ENCODE measurements at places on chromosomes 4 and X.

GRCh38 chr4:107497054-107497453 lies 223.0 kb downstream of the PAPSS1 start:
- no peak for DNase-seq

DNA sequence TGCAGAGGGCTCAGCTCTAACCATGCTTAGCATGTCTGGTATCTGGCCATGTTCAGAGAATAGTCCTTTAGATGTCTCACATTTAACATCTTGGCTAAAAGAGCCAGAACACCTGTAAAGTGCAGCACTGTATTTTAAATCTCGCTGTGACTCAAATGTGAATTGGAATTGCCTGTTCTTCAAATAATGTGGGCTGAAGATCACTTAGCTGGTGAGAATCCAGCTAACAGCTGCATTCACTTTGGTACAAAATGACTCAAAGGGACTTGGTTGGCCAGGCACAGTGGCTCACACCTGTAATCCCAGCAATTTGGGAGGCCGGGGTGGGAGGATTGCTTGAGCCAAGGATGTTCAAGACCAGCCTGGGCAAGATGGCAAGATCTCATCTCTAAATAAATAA lies 63.5 kb upstream of the PLAC8 start:
- DNase-seq: no peak

GRCh38 chr4:189497516-189497915 lies 443.2 kb upstream of the FRG1 start:
- no peak for DNase-seq

- DNase-seq: peak; percentile 11
Observed at GRCh38 chr4:966266-967112, 6.9 kb downstream of the DGKQ start.

DNA sequence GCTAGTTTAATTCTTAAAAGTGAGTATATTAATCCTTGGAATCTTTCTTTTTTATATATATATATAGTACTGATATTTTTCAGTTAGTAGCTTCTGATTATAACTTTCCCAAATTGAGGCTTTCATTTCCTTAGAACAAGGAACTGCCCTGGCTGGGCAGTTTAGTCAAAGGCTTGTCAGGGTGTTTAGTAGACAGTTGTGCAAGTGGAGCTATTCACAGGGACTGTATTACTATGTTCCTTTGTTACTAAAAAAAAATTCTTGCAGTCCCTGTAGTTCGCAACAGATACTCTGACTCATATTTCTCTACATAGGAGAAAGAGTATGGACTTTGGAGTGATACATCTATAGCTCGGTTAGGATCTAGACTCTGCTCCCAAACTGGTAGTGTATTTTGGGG lies 20.8 kb downstream of the USO1 start:
- no peak for DNase-seq

DNA sequence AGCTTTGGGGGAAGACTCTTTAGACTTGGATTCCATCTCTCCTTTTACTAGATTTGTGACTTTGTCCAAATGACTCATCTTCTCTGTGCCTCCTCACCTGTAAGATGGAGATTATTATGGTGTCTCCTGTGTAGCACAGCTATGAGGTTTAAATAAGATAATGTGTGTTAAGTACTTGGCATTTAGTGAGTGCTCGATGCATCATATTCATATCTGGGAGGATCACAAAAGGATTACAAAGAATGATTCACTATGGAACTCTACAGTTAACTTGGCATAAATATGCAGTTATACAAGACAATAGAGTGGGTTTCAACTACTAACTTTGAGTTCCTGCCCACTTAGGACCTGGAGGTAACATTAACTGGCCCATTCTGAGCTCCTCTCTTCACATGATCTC lies 2.3 kb downstream of the GBA3 start:
- DNase-seq: no peak

DNA sequence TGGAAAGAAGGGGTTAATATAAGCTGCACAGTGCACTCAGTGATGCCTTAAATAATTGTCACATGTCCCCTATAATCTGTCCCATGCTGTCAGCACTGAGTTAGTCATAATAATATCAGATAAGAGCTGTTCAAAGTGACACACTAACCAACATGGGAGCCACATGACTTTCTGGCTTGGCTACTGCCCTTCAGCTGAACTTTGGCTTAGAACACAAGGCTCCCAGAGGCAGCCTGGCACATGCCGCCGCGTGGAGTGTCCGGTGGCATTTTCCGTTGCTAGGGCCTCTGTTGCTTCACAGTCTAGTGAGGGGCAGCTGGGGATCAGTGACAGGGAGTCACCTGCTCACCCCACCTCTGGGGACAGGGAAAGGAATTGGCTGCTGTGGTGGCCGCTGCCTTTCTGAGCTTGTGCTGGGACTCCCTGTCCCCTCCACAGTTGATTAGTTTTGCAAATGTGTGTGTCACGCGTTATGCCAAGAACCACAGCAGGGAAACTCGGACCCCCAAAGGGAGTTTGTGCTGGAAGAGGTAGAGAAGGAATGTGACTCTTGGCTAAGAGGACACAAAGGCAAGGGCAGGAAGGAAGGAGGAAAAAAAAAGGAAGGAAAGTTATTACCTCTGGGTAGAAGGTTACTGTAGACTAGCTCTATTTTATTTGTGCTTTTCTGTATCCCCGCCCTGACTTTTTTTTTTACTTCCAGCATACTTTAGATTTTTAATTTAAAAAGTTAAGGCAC lies 41.1 kb upstream of the PPARGC1A start:
- DNase-seq: no peak

DNA sequence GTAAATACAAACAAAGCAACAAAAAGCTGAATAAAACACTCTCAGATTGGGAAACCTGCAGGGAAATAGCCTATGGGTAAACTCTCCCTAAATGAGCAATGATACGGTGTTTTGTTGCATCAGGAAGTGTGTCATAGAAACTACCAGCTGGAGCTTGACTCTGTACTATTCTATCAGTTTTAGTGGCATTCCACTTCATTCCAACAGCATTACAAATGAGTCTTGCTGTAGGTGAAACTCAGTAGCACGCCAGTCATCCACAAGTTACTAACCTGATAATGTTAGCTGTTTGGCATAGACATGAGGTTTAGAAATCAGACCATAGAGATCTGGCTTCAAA lies 24.9 kb downstream of the FGFBP1 start:
- DNase-seq: no peak

DNA sequence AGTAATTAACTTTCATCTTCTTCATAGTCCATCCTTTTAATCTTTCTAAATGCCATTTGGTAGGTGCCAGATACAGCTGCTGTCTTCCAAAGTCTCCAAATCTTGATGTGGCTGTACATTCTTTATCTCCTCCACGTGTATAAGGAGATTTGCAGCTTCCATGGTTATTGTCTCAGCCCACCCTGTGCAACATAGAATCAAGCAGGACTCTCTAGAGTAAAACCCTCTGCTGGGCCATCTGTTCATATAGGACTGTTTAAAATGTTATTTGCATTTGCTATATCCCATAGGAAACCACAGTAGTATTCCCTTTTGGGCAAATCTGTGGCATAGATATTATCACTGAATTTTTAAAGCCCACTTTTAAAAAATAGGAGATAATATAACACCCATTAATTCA lies 527.2 kb upstream of the EPHA5 start:
- peak; percentile 92 for DNase-seq

DNA sequence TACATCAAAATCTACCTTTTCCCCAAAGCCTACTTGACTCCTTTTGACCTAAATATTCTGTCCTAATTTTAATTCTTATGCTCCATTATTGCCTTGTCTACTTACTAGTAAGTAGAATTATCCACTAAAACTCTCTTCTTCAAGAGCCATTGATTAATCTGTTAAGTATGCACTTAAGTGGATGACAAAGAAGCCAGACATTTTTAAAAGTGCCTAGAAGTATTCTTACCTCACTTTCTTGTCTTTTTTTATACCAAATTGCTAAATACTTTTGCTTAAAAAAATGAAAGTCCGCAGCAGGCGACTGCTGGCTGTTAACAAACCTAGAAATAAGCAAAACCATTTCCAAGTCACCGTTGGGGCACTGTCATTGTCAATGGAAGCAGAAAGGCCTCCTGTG lies 20.1 kb upstream of the FRMPD4 start:
- no peak for DNase-seq

DNA sequence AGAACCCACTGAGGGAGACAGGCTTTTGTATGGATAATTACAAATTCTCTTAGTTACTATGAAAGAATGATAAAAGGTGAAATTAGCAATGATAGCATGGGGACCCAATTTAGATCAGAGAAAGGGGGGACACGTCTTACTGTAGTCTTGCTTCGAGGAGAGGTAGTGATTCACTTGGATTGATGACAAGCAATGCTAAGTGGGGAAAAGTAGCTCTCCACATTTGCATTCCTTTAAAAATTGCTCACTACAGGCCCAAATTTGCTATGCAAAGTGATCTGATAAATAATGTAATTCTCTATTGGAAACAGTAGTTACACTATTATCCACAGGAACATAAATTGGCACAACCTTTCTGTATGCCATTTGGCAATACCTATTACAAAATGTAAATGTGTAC lies 42.5 kb upstream of the MAP3K15 start:
- DNase-seq: no peak

GRCh38 chr4:78864405-78865024 lies 74.7 kb downstream of the PAQR3 start:
- peak; percentile 85 for DNase-seq

- DNase-seq: no peak
Observed at GRCh38 chr4:154025110-154025509, 236.2 kb upstream of the SFRP2 start.

- DNase-seq: no peak
Observed at GRCh38 chr4:65646136-65646535, 24.2 kb downstream of the EPHA5 start.

DNA sequence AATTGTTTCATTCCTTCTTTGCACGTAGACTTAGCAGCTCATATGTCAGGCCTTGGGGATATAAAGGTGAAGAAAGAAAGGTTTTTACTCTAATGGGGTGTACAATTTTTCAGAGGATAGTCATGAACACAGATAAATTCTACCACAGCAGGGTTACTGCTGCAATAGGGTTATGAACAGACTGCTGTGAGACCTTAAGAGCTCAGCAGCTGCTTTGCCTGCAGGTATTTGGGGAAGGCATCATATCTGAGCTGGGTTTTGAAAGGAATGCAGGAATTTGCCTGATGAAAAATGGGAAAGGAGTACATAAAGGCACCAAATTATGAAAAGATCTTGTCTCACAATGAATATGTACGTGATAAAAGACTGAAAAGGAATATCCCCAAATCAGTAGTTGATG lies 128.9 kb downstream of the CEP135 start:
- DNase-seq: peak; percentile 6

DNA sequence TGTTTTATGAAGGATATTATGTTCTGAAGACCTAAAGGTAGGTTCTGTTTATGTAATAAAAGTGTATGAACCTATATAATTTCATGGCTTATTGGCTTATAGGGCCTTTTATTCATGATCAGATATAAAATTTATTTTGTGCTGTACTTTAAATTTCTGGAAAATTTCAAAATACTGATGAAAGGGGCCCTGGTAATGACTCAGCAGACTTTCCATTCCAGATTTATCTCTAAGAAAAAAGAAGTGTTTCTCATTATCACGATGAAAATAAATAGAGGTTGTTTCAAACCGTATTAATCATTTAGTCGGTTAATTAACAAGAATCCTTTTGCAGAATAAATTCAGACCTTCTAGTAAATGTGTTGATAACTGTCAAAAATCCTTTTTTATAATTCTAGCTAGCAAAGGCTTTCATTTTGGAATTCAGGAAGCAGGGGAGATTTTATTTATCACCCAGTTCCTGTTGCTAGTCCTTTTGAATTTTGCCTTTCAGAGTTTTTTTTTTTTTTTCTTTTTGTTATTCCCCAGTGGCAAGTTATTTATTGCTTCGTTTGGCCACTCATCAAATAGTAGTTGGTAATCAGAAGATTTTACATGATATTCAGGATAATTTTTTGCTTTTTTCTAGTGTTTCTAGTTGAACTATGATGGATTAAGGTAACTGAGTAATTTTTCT lies 5.4 kb upstream of the TAPT1 start:
- no peak for DNase-seq

GRCh38 chr4:27096142-27096824 lies 235.6 kb downstream of the STIM2 start:
- no peak for DNase-seq

- peak; percentile 69 for DNase-seq
Observed at GRCh38 chrX:69153060-69153730, 12.1 kb downstream of the PJA1 start.

GRCh38 chr4:155974476-155974749 lies 20.7 kb upstream of the CTSO start:
- DNase-seq: no peak

DNA sequence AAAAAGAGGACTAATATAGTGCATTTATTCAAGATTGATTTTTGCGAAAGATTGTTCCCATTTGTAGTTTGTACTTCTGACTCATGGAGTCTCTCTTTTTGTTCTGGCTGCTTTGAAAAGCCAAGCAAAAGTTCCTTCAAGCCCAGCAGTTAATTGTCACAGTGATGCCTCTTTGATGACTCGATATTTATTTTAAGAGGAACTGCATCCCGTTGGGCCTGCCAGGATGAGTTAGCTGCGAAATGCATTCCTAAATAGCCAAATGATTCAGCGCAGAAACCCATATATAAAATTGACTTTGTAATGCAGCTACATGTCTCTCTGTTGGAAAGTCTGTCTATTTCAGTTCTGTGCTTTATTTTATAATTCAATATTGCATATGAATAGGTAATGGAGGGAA lies 295.1 kb downstream of the GBA3 start:
- DNase-seq: no peak

- peak; percentile 81 for DNase-seq
Observed at GRCh38 chr4:1873291-1873690, 2.1 kb downstream of the NSD2 start.

- peak; percentile 63 for DNase-seq
Observed at GRCh38 chrX:135112096-135112729, 8.1 kb downstream of the ETDB start.

- DNase-seq: no peak
Observed at GRCh38 chr4:41178372-41179370, 35.7 kb downstream of the APBB2 start.

- DNase-seq: no peak
Observed at GRCh38 chrX:9429767-9430166, 35.1 kb upstream of the TBL1X start.

GRCh38 chrX:123277347-123277746 lies 93.3 kb downstream of the GRIA3 start:
- DNase-seq: no peak

- no peak for DNase-seq
Observed at GRCh38 chr4:182206916-182207315, 36.3 kb upstream of the TENM3 start.

DNA sequence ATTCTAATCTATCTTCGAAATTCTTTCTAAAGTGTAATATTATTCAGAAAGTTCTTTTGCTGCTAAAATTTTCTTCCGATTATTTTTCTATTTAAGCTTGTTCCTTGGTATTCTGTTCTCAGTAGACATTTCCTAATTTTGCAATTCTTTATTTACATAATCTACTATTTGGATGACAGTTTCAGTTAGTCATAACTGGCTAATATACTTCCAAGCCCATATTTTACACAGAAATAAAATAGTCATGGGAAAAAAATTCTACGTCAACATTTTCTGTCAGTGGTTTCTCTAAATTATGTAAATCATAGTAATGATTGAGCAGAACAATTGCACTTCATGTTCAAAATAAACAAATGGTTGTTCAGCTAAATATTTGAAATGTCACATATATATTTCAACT lies 178.0 kb upstream of the ANKRD50 start:
- no peak for DNase-seq

- no peak for DNase-seq
Observed at GRCh38 chr4:79987401-79987800, 85.6 kb downstream of the ANTXR2 start.

- DNase-seq: no peak
Observed at GRCh38 chr4:4425119-4425690, 38.3 kb downstream of the NSG1 start.

All from NCI-H82 (cell line).